ENCODE measurements at places on chromosomes 6 and 20.

DNA sequence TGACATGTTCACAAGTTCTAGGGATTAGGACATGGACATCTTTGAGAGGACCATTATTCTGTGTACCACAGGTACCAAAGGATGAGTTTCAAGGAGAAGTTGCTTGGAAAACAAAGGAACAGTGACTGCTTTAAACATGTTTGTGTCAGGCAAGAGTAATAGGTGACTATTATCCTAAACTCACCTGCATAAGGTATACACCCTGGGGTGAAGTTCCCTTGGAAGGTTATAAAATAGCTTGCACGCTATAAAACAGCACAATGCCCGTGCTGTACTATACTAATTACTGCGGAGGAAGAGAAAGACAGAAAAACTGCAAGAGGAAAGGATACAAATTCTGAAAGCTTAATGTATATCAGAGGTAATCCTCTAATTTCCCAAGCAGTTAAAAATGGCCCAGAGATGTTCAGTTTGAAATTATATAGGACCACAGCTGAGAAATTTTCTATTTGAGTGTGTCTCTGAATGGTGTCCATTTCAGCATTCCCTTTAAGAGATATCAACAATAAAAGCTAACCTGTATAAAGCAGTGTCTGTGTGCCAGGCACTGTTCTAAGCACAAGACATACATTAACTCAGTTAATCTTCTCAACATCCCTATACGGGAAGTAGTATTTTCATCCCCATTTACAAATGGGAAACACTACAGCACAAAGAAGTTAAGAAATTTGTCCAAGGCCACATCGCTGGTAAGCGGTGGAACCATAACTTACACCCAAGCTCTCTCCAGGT, 19.7 kb downstream of the TBC1D32 start:
- no peak for DNase-seq

- no peak for DNase-seq
These were observed 9.4 kb upstream of the SLC4A11 start for GRCh38 chr20:3248167-3248992.

GRCh38 chr20:21174516-21175239, 48.8 kb downstream of the KIZ start:
- no peak for DNase-seq

DNA sequence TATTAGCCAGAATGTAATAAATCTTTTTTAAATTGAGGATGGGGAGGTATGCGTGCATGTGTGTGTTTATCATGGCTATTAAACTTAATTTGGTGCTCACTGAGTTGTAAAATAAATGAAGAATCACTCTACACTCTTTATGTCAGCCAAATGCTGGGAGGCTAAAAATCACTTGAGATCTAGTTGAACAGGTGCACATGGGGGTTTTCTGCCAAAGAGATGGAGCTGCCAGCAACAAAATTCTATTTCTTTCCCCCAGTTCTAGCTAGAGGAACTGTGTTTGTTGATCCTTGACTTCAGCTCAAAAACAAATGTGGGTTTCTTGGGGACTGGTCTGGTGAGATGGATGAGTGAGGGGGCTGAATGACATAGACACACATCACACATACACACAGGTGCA, 183.3 kb upstream of the BTBD3 start:
- no peak for DNase-seq

- DNase-seq, result peak; percentile 96
These were observed 560 bp downstream of the YTHDF1 start for GRCh38 chr20:63215101-63216040.

GRCh38 chr20:54368570-54368969, 106.8 kb upstream of the DOK5 start:
- DNase-seq, result no peak

DNA sequence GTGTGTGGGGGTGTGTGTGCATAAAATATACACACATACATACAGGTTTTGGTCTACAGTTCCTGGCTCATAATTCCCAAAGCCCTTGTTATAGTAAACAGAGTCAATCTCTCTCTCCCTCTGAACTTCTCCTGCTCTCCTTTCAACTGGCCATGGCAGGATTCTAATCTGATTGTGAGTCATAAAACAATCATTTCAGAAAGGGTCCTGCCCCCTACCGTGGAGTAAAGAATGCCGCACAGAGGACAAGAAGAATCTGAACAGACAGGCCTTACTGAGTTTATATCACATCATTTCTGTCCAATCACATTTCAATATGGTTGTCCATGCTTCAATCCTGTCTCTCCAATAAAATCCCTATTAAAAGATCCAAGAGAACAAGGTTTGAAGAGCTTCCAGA, 416.9 kb downstream of the FRK start:
- peak; percentile 7 for DNase-seq

DNA sequence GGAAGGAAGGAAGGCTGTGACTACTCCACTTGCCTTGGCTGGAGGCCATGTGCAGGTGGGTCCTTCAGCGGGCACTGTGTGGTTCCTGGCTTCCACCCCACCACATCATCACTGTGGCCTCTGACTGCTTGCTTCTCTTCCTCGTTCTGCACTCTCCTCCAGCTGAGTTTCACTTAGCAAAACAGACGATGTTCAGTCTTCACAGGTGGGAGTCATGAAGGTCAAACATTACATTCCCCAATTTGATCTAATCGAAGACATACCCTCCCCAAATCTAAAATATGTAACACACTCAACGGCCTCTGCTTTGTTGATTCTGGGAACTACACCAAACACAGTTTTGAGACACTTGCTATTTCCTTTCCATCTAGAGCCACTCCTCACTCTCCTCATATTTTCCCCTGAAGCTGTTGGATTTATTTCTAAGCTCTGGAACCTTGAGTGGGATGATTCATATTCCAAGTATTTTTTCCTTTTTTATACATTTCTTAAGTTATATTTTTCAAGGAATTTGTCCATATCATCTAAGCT, 132.5 kb upstream of the FOXA2 start:
- DNase-seq, result no peak

GRCh38 chr6:2467929-2468600, 222.7 kb upstream of the GMDS start:
- no peak for DNase-seq

- DNase-seq, result no peak
These were observed 24.5 kb downstream of the TSPYL4 start for GRCh38 chr6:116229287-116229913.

DNA sequence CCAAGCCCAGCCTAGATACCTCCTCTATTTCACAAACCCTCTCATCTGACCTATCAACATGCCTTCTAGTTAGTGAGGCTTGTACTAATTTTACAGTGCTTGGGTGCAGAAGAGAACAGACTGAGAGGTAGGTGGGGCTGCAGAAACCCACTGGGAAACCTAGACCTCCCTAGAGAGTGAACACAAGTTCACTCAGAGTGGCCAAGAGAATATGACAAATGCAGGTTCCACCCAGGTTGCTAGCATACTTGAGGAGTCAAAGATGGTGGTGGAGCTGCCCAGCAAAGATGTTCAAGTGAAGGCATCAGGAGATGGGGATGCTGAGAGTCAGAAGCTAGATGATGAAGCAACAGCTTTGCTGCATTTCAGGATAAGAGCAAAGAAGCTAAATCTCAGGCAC, 337.0 kb downstream of the PTPRT start:
- no peak for DNase-seq

GRCh38 chr6:79586548-79586947, 44.6 kb upstream of the SH3BGRL2 start:
- peak; percentile 40 for DNase-seq

- no peak for DNase-seq
These were observed 313.3 kb downstream of the BMP7 start for GRCh38 chr20:56953048-56953586.

GRCh38 chr6:147099974-147100373, 104.2 kb upstream of the STXBP5 start:
- DNase-seq, result no peak

GRCh38 chr6:42095776-42096541, 45.6 kb downstream of the TAF8 start:
- no peak for DNase-seq

- no peak for DNase-seq
These were observed 285.4 kb downstream of the PHACTR1 start for GRCh38 chr6:13001927-13002326.

- DNase-seq, result peak; percentile 43
These were observed 57.8 kb upstream of the ZFAND3 start for GRCh38 chr6:37761554-37762271.

GRCh38 chr20:2955257-2955970, 82.1 kb downstream of the PTPRA start:
- DNase-seq, result no peak

GRCh38 chr6:25302677-25303128, 23.5 kb downstream of the CARMIL1 start:
- DNase-seq, result no peak

- DNase-seq, result no peak
These were observed 87.2 kb downstream of the SLX4IP start for GRCh38 chr20:10522328-10522727.

DNA sequence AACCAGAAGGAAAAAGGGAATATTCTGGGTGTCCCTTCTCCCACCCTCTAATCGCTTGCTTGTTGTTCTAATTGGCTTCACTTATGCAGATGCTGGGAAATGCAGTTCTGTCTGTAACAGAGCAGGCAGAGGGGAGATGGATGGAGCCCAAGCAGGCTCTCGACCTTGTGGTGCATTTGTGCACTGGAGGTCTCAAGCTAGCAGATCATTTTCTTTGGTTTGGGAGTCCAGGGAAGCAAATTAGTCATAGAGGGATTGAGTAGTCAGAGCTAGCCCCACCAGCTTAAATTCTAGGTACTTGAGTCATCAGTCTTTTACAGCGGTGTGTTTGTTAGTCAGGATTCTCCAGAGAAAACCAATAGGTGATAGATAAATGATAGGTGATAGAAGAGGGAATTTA, 234.7 kb upstream of the ECI2 start:
- DNase-seq, result no peak

DNA sequence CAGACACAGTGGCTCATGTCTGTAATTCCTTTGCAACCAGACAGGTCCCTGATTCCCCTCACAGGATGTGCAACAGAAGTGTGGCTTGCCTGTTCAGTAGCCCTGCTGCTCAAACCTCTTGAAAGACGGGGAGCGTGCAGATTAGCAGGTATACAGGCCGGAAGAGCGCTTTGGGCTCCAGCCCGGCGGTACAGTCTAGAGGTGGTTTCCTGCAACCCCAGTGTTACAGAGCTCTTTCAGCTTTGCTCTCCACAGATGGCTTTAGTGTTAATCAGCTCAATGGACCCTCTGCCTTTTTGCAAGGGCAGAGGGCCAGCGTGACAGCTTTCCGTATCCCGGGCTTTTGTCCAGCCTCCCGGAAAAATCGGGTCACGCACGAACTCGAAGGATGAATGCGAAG, 67.2 kb upstream of the TNFRSF21 start:
- DNase-seq, result no peak

DNA sequence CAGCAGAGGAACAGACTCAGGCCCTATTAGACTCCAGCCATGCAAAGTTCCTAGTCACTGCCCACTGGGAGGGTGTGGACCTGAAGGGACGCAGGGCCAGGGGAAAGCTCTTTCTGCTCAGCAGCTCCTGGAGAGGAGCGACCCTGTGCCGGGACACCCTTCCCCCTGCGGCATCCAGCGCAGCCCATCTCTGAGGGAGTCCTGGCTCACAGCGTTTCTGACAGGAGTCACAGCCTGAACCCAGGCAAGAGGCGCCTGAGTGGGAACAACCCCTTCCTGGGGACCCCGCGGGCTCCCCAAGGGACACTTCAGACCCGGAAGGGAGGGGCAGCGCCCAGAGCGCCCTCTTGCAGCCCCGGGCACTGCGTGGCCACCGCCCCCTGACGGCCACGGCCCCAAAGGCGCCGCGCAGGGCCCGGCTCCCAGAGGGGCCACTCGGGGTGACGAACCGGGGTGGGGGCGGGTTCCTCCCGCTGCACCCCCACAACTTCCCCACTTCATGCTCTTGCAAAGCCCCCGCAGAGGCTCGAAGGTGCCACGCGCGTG, 862 bp downstream of the UCKL1 start:
- peak; percentile 75 for DNase-seq

GRCh38 chr6:168428863-168429262, 12.1 kb upstream of the SMOC2 start:
- DNase-seq, result no peak

DNA sequence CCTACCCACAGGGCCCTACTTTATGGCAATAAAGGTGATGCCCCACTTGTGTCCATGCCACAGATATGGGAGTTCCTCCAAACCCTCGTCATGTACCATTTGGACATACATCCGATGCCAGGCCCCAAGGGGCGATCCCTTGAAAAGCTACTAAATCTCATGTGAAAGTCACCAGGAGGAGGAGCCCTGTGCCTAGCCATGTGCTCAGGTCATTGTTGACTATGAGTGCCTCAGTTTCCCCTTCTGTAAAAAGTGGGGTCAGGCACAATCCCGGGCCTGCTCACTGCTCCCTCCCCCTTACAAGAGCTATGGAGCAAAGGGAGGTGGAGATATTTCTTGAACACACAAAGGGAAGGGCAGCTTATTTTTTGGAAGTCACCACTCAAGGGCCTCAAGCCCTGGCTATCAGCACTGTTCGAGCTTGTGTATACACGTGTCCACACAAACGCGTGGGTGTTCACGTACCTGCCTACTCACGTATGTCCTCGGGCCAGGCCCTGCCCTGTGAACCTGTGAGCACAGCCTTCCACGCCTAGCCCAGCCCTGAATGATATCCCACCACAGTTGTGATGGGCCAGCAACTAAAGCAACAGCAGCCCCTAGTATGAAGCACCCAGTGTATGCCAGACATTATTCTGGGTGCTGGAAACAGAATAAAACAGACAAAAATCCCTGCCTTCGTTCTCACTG, 1.9 kb downstream of the ACTL10 start:
- no peak for DNase-seq

GRCh38 chr6:145028144-145028818, 707.0 kb downstream of the EPM2A start:
- no peak for DNase-seq

- no peak for DNase-seq
These were observed 3.7 kb upstream of the FAXC start for GRCh38 chr6:99353126-99353525.

- no peak for DNase-seq
These were observed 54.2 kb downstream of the CNR1 start for GRCh38 chr6:88111991-88112390.

- DNase-seq, result no peak
These were observed 6.7 kb downstream of the APMAP start for GRCh38 chr20:24985802-24986201.

DNA sequence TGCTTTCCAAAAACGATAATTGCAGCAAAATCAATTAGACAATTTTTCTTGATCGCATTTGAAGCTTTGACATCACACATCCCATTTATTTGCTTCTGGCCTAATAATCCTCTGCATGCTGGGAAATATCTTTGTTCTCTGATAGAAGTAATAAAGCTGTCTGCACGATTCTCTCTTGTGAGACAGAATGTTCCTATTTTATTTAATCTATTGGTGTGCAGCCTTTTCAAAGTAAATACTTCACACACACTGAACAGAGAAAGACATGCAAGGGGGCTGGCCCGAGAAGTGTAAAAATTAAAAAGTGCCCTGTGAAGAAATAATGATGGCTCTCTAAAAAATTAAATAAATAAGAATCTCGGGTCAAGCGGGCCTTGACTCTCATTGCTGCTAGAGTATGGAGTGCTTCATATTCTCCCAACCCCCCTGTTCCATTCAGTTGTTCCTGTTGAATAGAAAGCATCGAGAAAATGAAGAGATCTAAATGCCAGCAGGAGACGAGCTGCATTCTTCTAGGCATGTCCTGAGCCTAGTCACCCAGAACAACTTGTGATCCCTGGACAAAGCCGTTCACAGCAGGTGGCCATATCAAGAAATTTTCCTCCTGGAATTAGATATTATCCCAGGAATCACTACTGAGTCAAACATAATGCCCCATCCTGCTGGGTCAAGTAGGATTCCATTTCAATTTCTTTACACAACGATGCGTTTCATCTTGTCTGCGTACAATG, 625.9 kb upstream of the EPHA7 start:
- no peak for DNase-seq

- no peak for DNase-seq
These were observed 8.9 kb downstream of the ITPR3 start for GRCh38 chr6:33630014-33630413.

- DNase-seq, result no peak
These were observed 265.5 kb downstream of the ALDH8A1 start for GRCh38 chr6:134684423-134684795.
